ENCODE measurements at places on chromosomes 2 and 18. TPM values are rescaled to one million over a fixed set of nuclear protein-coding genes. Genes with fewer than 3 reads are reported as not detected.

- no peak for DNase-seq
These were observed 12.0 kb downstream of the KCNK3 start for GRCh38 chr2:26704441-26704977.

HOXD10 gene
- not detected for total RNA-seq

GRCh38 chr2:212032032-212032431 lies 506.6 kb downstream of the ERBB4 start:
- no peak for DNase-seq

DNA sequence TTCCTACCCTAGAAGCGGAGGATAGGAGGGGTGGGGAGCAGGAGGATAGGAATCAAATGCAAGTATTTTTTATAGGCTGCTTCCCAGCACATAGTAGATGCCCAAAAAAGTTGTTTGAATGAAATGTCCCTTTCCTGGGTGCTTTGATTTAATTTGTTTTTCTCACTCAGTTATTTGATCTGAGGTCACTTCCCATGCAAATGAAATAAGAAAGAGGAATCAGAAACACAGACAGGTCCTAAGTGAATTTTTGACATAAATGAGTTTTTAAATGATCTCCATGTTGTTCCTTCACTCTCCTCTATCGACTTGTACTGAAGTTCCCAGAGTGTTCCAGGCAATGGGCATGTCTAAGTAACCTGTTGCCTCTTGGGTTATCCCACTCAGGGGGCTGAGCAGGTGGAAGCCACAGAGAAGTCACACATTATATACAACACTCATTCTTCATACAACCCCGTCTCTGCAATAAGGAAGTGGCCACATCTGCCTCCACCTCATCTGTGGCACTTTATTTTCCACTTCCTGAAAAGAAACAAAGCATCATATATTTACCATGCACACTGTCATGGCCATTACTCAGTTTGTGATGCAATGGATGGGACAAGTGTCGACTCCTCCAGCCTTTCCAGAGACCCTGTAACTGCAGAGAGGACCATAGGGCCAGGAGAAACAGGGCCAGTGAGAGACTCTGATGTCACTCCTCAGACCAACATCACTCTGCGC lies 81.9 kb upstream of the ZNF397 start:
- no peak for DNase-seq

- no peak for DNase-seq
These were observed 55.2 kb upstream of the FAM136A start for GRCh38 chr2:70356941-70357683.

- DNase-seq, result no peak
These were observed 640 bp upstream of the SPR start for GRCh38 chr2:72886505-72887031.

GAL3ST2 gene
- not detected for total RNA-seq

DNA sequence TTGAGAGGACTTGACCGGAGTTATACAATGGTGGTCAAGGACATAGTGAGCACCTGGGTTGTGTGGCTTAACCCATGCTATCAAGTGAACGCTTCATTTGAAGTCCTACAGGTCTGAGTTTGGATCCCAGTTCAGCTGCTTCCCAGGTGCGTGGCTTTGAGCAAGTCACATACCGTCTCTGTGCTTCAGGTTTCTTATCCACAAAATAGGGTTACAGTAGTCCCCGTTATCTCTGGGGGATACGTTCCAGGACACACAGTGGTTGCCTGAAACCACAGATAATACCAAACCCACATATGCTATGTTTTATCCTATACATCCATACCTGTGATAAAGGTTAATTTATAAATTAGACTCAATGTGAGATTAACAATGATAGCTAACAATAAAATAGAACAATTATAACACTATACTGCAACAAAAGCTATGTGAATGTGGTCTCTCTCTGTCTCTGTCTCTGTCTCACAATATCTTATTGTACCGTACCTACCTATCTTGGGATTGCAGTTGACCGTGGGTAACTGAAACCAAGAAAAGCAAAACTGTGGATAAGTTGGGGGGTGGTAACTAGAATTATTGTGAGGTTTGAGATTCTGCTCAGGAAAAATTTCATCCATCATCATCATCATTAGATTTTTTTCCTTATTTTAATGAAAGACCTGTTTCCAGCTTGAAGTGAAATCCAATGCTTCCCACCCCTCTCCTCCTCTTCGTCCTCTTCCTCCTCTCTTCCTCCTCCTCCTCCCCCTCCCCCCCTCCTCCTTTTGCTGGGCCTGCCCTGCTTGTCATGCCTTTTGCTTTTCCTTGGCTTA lies 22.7 kb downstream of the LBH start:
- no peak for DNase-seq

GRCh38 chr2:228224410-228224809 lies 42.9 kb upstream of the SPHKAP start:
- DNase-seq, result no peak

NCKAP5 gene
- total RNA-seq, result 27.9 TPM

- DNase-seq, result no peak
These were observed 255.3 kb downstream of the NR4A2 start for GRCh38 chr2:156077041-156077742.

- DNase-seq, result no peak
These were observed 72.7 kb downstream of the DNER start for GRCh38 chr2:229641676-229642075.

HES6 gene
- 152 TPM for total RNA-seq

CYP27A1 gene
- total RNA-seq, result 4.8 TPM

CFAP65 gene
- 0.93 TPM for total RNA-seq

GAD1 gene
- total RNA-seq, result 0.39 TPM

- no peak for DNase-seq
These were observed 415.3 kb upstream of the VWC2L start for GRCh38 chr2:213995400-213996105.

GRCh38 chr2:113221846-113222245 lies 48.1 kb downstream of the PSD4 start:
- DNase-seq, result no peak

DNA sequence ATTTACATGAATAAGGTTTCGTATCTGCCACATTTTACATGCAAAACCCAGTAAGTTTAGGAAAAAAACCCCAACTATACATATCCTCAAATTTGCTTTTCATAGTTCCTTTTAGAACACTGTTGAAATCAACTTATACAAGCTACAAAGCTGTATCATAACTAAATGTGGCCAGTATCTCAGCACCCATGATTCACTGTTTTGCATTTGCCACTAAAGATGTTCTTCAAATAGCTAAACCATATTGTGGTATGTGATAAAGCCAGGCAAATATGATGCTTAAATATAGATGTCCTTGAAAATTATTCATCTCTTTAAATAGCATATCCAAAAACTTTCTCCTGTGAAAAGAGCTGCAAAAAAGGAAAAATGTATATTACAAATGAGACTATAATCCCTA lies 29.9 kb downstream of the ROCK2 start:
- no peak for DNase-seq

CD8A gene
- total RNA-seq, result 0.54 TPM

GRCh38 chr2:128416806-128417205 lies 98.1 kb upstream of the HS6ST1 start:
- DNase-seq, result no peak

CRYBA2 gene
- not detected for total RNA-seq

IMP4 gene
- 69.1 TPM for total RNA-seq

GRCh38 chr18:68436485-68436884 lies 278.4 kb downstream of the TMX3 start:
- no peak for DNase-seq

- DNase-seq, result no peak
These were observed 171.4 kb downstream of the SETBP1 start for GRCh38 chr18:44851856-44852621.

DNA sequence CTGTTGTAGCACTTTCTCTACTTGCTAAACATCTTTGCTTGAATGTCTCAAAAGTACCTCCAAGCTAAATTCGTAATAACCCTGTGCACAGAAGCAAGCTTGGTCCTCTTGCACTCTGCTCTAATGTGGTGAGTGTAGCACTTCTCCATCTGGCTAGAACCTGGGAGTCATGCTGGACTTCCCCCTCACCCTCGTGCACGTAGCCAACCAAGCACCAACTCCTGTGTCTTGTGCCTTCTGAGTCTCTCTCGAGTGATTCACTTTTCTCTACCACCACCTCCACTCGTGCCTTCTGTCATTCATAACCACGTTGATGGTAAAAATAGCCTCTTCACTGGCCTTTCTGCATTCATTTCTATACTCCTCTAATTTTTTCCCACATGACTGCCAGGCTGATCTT lies 91.9 kb upstream of the KCNE4 start:
- no peak for DNase-seq

GRCh38 chr2:119724656-119725485 lies 34.9 kb upstream of the PTPN4 start:
- no peak for DNase-seq

Measured in neural crest cell (in vitro differentiated cells).